ENCODE measurements at places on chromosomes 13 and 19.

DNA sequence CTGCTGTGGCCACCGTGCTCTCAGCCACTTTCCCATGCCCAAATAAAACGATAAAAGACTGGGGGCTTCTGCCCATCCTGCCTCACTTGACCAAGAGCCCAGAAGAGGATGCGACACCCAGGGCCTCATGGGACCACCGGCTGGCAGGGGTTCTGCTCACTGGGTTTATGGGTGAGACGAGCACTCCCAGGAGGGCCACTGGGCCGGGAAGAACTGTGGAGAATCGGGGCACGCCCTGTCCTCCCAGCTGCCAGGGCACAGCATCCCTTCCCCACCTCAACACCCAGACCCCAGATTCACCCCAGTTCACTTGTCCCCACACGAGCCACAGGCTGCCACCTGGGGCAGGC, 4.7 kb upstream of the F10 start:
- no peak for DNase-seq

GRCh38 chr19:14582894-14583340, at the start of gene CLEC17A:
Gene CLEC17A (plus strand): TSS chr19:14583084. CDS start chr19:14583161, 77 bp downstream.
- DNase-seq: peak; percentile 87

- DNase-seq: peak; percentile 91
These were observed 9.4 kb downstream of the OCEL1 start for GRCh38 chr19:17235300-17235970.

- DNase-seq: no peak
These were observed 15.6 kb downstream of the PABPC3 start for GRCh38 chr13:25111585-25111956.

DNA sequence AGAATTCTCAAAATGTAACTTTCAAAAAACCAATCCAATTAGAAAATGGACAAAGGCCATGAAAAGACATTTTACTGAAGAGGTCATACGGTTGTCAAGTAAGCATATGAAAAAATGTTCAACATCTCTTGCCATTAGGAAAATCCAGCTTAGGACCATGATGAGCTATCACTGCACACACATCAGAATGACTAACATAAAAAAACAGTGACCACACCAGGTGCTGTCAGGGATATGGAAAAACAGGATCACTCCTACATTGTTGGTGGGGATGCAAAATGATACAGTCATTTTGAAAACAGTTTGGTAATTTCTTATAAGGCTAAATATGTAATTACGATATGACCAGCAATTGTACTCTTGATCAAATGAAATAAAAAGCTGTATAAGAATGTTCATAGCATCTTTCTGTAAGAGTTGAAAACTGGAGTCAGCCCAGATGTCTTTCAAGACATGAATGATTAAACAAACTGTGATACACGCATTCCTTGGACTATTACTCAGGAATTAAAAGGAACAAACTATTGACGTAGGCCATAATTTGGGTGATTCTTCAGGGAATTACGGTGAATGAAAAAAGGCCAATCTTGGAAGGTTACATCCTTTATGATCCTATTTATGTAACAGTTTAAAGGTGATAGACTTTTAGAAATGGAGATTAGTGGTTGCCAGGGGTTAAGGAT, 26.9 kb upstream of the RCBTB2 start:
- DNase-seq: no peak

All from Peyer's patch (tissue), 4 donors.